ENCODE measurements at places on chromosomes 7 and 10.

- no peak for DNase-seq
These were observed 26.7 kb upstream of the COL1A2 start for GRCh38 chr7:94367949-94368348.

- DNase-seq: no peak
These were observed 66.3 kb upstream of the ZRANB1 start for GRCh38 chr10:124875596-124875995.

DNA sequence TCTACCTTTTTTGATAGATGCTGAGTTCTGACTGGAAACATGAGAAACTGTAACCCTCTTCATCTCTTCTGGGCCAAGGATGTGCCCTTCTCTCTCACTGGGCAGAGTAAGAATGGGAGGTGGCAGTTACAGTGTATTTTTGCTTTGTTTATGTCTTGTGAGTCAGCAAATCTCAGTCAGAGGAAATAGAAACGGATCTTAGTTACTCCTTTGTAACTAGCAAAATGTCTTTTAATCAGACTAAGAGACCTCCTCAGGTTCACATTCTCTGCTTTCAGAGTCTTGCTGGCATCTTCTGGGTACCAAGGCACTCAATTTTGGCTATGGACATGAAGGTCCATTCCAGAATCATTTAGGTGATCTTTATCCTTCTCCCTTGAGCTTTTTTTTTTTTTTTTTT lies 70.9 kb downstream of the HHEX start:
- no peak for DNase-seq

GRCh38 chr7:139588632-139589031 lies 65.1 kb downstream of the CLEC2L start:
- DNase-seq: peak; percentile 60

GRCh38 chr10:86357041-86357440 lies 9.6 kb downstream of the GRID1 start:
- no peak for DNase-seq

GRCh38 chr10:120221873-120222485 lies 235.0 kb upstream of the PLPP4 start:
- no peak for DNase-seq

DNA sequence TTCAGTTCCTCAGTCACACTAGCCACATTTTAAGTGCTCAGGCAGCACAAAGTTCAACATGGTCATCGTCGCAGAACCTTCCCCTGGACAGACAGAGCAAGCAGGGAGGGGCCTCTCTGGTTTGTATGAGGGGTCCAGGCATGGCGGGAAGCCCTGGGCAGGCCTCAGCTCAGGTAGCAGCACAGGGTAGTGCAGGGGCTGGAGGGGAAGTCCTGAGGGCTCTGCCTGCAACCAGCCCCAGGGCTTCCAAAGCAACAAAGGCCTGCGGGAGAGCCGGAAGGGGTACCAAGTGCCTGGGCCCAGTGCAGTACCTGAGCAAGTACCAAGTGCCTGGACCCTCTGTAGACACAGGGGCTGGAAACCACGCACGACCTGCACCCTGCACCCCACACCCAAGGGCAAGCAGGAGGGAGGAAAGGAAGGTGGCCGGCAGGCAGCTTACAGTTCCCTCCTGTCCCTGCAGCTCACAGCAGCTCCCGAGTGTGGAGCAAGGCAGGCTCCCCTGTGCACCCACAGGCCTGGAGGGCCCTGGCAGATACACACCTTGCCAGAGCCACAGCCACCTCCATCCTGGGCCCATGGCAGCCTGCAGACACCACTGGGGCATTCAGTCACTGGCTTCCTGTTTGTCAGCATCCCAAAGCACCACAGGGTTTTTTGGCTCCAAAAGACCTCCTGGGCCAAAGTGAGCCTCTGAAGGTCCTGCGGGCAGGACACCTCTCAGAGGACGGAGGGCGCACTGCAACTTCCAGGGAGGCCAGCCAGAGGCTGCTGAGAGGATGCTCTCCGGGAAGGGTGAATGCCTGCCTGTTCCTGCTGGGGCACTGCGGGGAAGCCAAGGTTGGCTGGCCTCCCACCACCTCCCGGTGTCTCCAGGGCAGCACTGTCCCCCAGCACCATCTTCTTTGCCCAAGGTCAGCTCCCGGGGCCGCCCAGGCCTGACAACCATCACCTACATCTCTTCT lies 6.5 kb upstream of the RET start:
- no peak for DNase-seq

- no peak for DNase-seq
These were observed 8.3 kb downstream of the CAMK1D start for GRCh38 chr10:12357525-12358151.

DNA sequence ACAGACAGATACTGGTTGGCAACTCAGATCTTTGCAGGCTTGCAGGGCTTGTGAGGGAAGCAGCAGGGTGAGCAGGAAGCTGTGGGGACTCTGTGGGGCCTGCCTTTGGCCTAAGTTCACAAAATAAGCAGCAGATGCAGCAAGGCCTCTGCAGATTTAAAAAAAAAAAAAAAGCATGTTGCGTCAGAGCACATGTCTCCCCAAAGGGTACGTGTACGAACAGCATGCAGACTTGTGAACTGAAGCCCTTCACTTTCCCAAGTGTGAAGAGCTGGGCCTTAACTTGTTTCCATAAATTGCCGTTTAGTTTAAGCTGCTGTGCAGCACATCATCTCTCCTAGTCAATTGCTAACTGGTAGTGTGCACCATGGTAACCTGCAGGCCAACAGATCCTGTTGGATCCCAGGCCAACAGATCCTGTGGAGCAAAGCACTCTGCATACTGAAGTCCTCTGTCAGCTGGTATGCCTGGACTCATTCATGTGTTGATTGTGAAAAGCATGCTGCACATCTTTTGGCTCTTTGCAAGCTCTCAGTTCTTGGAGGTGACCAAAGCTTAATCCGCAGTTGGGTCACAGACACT lies 10.8 kb upstream of the XPNPEP1 start:
- DNase-seq: no peak

GRCh38 chr7:68258609-68259008 lies 1262.0 kb downstream of the TYW1 start:
- DNase-seq: no peak

DNA sequence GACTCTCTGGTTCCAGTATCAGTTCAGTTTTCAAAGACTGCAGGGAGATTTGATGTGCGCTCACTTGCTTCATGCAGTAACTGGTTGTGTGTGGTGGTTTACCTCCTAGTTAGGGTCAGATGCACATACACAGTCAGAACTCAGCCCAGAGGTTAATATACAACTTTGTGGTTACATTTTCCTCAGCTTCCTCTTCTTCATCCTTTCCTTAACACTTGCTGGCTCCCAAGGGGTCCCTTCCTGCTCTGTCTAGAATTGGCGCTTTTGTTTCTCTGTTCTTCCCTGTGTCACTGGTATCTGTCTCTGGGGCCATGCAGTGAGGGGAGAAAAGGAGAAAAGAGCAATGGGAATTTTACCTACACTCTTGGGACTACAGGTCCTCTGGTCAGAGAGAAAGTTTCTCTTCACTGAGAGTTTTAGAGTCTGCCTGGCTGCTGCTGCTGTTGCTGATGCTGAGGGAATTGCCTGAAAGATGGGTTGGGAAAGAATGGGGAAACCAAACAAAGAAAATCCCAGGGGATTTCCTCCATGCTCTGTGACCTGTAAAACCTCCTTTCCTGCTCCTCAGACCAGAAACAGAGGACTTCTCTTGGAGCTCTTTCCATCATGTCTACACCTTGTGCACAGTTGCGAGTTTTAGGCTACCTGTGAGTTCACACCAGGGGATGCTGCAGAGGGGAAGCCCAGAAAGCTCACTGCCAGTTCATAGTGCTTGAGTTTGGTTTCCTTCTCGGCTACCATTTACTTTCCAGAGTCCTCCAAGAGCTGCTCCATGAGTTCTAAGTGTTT lies 74.6 kb downstream of the WDFY4 start:
- DNase-seq: peak; percentile 57

DNA sequence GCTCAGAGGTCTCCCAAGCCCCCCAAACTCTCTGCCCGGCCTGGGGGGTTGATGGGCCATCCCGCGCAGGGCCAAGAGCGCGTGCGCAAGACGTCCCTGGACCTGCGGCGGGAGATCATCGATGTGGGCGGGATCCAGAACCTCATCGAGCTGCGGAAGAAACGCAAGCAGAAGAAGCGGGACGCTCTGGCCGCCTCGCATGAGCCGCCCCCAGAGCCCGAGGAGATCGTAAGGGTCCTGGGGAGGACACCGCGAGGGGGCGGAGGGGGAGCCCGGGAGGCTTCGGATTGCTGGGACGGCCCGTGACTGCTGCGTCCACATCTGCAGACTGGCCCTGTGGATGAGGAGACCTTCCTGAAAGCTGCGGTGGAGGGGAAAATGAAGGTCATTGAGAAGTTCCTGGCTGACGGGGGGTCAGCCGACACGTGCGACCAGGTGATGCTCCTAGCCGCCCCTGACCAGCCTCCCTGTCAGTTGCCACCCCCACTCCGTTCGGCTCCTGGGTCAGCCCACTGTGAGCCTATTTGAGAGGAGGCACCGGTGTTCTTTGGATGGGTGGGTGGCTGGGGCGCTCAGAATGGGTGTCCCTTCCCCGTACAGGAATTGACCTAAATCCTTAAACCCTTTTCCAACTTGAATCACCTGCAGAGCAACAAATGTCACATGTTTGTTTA lies 5.7 kb downstream of the ANKRD2 start:
- no peak for DNase-seq

Measured in osteocyte (in vitro differentiated cells).